Hematopoietic multipotent progenitor cell (in vitro differentiated cells): ENCODE measurements at places on chromosomes 3 and 15.

GRCh38 chr15:76070921-76071635, 11.3 kb downstream of the TMEM266 start:
- no peak for DNase-seq

GRCh38 chr15:49962044-49962602, 156.9 kb downstream of the ATP8B4 start:
- no peak for DNase-seq

DNA sequence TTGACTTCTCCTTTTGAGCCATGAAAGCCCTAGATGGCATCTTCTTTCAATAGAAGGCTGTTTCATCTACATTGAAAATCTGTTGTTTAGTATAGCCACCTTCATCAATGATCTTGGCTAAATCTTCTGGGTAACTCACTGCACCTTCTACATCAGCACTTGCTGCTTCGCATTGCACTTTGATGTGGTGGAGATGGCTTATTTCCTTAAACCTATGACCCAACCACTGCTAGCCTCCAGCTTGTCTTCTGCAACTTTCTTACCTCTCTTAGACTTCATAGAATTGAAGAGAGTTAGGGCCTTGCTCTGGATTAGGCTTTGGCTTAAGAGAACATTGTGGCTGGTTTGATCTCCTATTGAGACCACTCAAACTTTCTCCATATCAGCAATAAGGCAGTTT, 189.8 kb downstream of the PLCL2 start:
- DNase-seq = no peak

DNA sequence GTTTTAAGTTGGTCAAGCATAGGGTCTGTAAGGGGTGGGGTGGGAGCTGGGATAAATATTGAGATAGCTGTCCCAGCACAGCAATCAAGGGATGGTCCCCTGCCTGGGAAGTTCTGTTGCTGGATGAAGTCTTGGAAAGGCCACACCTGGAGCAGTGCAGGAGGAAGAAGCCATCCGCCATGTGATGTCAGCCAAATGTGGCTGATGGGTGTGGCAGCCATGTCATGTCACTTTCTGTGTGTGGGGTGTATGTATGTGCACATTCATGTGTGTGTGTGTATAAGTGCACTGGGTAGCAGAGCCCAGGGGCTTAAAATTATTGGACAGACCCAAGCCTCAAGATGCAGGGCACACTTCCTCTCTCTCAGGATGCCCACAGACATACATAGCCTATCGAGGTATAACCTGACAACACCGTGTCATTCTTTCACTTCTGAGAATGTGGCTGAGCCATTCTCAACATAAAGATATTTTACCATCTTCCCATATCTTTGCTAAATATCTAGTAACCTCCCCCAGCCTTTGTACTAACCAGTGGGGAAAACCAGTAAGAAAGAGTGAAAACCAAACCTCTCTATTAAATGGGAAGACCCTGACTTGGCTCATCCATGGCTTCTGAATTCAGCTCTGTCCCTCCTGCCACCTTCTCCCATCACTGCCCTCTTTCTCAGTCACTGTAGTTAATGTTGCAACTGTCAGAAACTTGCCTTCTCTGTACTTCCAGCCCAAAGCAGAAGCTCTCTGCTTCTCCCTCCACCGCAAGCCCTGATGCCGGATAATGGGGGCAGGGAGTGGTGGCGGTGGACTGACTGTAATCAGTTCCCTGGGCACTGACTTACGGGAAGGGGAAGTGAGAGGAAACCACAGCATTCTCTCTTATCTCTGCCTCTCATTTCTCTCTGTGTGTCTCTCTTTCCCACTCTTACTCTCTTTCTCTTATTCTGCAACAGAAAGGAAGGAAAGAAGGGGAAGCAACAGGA, 11.2 kb downstream of the TNFSF10 start:
- peak; percentile 90 for DNase-seq

- DNase-seq = no peak
Measured at GRCh38 chr3:155217591-155217990, 75.9 kb downstream of the STRIT1 start.

DNA sequence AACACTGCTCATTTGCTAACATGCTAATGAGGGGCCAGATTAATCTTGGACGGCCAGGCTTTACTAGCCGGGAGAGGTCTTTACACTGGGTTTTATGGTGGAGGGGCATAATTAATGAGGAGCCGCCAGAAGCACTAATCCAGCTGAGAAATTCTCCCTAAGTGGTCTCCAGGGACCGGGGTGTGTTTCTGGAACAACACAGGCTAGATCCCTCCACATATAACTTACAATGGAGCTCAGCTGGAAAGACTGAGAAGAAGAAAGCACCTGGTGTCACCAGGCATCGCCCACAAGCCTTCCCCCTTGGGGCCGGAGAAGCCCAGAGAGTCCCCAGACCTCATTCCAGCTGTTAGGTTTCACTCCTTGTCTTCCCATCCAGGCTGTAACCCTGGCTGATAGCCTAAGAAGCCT, 127.5 kb downstream of the MEGF11 start:
- no peak for DNase-seq

DNA sequence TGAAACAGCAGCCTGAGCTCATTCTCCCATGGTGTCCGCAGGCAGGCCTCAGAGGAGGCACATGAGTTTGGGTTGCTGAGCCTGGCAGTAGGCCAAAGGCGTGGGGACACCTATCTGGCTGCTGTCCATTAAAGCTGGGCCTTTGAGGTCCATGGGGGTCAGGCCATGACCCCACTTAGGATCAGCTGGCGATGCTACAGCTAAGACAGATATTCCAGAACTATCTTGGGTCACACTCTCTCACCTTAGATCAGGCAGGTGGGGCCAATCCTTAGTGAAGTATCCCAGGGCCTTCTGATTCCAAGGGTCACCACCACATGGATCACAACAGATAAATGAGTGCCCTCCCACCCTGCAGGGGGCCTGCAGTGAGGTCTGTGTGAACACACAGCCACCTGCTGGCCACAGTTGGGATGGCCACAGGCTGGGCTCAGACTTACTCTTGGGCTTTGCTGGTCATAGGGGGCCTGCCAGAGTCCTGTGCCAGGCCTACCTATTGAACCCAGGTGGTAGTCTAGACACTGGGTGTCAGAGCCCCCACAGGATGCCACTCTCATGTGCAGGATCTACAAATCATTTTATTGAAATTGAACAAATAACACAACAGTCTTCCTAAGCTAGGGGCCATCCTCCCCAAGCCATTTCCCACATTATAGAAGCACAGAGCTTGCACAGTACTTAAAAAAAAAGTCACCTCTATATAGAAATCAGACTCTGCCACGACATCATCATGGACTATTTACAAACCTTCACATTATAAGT, 2.0 kb upstream of the HYAL2 start:
- DNase-seq = peak; percentile 78

- peak; percentile 73 for DNase-seq
Measured at GRCh38 chr15:38563723-38564519, 693 bp downstream of the RASGRP1 start.

DNA sequence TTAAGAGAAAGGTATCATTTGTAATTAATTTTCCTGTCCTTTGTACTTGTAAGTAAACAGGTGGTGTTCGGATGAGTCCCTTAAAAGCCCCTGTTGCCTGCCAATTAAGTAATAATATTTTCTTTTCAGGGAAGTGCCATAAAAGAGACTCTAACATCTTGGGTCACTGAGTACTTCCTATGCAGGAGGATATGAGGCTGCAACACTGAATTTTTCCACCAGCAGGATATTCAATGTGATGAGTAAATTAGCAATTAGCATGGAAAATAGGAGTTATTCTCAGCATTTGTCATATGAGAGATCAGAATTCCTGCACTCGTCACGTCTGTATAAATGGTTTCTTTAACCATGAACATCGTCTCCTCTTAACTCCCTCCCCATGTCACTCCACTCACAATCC, 45.4 kb downstream of the WWTR1 start:
- DNase-seq = no peak

DNA sequence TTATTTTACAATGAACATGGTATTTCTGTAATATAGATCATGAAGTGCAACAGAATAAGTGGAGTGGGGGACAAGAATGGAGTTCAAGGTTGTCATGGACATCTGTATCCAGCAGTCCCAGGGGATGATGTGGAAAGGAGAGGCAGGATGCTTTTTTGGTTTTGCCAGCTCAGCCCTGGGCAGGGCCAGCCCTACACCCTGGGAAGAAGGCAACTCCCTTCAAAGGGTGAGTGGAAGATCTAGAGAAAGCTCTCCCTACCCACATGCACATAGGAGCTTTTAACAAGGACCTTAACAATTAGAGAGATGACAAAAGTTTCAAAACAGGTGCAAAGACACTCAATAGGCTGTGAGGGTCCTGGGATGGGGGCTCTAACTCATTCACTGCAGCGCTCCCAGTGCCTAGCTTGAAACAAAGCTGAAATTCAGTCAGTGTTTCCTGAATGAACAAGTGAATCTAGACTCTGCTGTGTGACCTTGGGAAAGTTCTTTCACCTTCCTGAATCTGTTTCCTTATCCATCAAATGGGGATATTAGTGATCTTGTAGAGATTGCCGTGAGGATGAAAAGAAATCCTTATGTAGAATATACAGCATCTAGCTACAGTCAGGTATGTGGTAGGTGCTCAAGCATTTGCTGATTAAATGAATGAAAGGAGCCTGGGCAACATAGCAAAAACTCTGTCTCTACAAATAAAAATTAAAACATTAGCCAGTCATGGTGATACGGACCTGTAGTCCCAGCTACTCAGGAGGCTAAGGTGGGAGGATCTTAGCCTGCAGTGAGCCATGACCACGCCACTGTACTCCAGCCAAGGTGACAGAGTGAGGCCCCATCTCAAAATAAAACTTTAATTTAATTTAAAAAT, 14.3 kb downstream of the BHLHE40 start:
- no peak for DNase-seq

GRCh38 chr3:141729240-141729639, 8.9 kb upstream of the RNF7 start:
- no peak for DNase-seq

- no peak for DNase-seq
Measured at GRCh38 chr3:23455084-23455483, 252.0 kb downstream of the UBE2E2 start.

DNA sequence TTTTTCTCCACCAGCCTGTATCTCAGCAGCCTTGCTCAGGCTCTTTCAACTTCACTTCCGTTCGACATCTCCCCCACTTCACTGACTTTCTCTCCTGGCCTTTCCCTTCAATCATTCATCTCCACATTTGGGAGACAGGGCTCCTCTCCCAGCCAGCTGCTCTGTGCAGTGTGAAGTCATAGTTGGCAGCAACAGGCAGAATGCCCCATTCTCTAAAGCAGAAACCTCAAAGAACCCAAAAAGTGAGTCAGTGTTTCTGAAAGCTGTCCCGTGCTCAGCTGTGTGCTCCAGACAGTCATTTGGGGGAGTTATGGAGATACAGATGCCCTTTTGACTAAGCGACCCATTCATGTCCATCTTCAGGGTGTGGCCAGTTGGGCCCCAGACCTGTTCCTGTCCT, 54.3 kb downstream of the NTRK3 start:
- no peak for DNase-seq

DNA sequence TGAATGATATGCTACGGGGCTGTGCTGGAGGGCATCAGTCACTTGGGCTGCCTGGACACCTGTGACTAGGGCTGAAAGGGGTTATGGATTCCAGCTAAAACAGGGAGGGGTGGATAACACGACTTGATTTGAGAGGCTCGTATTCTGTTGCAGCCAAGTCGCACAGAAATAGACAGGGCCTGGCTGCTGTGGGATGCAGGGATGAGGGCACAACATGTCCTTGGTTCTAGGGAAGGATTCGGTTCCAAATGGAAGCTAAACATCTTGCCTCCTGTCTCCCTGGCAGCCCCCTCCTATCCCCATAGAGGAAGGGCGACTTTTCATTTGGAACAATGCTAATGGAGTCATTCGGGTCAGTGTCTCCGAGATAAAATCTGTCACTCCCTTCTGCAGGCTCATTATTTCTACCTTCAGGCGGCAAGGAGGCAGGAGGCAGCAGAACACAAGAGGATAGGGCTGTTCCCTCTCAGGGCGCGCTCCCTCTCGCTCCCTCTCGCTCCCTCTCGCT, 433.8 kb upstream of the RBMS3 start:
- DNase-seq = no peak

GRCh38 chr3:124217542-124217941, 225.6 kb upstream of the ROPN1 start:
- peak; percentile 88 for DNase-seq
